ENCODE measurements at places on chromosomes 4 and X.
A peak's percentile ranks its signal among the peaks of the same experiment; 100 is the strongest.

DNA sequence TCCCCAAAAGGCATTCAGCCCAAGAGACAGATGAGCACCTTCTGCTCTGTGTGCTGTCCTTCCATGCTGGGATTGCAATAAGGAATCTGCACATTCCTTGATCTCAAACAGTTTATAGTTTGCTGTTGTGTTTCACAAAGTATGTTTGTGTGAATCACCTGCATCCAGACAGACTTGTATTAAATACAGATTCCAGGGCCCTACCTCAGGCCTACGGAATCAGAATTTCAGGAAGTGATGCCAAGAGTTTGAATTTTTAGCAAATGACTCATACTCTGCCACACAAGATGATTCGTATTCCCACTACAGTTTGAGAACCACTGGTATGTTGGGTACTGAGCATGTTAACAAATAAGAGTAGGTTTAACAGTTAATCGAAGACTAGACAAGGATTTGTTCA lies 7.0 kb downstream of the VAMP7 start:
- DNase-seq = peak; percentile 28

DNA sequence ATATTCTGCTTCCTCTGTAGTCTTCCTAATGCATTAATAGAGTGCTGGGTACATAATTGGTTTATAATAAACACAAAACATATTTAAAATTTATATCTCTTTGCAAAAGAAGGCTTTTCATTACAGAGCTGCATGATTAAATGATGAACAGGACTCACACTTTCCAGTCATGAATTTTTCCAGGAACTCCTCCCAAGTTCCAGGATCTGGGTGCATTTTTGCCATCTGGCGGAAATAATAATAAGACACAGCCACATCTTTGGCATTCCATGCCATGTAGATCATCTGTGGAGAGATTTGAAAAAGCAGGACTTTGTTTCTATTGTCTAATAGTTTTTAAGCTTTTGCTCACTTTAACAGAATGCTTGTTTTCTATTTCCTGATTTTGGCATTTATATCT lies 40.2 kb upstream of the SULT1B1 start:
- DNase-seq = no peak

DNA sequence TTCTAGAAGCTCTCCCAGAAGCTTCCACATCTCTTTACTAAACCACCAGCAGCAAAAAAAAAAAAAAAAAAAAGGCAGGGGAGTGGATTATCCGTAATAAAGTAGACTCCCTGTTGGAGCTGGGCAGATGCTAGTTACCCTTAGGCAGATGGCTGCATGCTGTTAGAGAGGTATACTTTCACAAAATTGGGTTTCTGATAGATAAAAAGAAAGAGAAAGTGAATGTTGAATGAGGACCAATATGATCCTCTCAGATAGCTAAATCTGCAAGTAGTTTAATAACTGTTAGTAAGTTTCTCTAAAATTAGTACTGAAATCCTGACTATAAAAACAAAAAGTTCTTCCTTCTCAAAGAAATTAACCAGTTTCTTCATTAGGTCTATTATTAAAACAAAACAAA lies 195.4 kb downstream of the ANAPC10 start:
- DNase-seq = no peak

DNA sequence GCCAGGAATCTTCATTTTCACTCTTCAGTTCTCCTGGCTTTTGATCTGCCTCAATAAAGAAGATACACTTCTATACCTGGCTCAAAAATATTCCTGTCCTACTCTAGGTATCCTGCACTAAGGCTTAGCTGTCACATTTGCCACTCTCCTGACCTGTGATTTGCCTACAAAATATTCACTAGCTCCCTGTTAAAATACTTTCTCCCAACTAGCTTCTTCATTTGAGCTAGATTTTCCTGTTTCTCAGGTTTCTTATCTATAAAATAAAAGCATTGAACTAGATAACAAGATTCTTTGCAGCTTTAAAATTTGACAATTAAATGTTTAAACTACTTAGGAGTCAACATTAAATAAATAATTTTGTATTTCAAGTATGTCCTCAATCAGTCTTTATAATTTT lies 53.2 kb downstream of the CHIC2 start:
- no peak for DNase-seq

DNA sequence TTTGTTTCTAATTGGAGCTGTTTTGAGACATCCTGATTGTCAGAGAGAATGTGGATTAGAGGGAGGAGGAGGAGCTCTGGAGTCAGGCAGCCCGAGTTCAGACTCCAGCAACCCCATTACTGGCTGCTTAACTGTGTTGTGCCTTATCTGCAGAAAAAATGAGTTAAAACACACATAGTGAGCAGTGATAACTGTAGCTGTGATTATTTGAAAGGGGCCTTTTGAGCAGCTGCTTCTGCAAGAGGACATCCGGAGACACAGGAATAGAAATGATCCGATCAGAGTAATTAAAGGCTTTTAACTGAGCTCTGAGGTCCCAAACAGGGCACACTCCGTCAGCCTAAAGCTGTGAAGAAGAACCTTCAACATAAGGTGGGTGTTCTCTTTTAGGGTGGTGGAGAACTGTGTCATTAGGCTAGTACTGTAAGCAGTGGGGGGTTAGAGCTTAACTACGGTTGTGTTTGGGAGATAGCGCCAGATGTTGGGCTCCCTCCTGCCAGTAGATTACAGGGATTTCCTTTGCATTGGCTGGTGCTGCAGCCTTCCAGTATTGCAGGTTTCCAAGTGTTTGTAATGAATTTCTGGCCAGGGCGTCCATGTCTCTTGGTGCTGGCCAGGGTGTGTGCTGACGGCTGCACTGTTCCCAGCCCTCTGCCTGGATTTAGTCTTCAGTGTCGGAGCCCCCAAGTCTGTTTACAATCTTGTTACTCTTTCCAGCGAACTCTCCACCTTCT lies 24.3 kb downstream of the ADD1 start:
- DNase-seq = peak; percentile 48

- no peak for DNase-seq
These were observed 390.6 kb downstream of the GPM6A start for GRCh38 chr4:175421506-175421905.

DNA sequence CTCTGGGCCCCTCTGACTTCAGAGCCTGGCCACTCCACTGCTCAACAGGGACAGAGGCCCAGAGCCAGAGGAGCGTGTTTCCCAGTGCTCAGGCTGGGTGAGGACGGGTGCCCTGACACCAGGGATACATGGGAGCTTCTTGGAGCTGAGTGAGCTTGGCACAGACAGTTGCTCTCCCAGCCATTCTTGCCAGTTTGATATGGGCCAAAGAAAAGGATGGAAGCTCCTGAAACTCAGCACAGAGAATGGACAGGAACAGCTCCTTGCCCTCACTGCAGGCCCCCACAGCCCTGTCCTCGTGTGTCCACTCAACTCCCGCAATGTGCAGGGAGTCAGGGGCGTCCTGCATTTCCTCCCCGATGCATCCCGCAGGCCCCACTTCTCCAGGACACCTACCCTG lies 38.8 kb downstream of the NSG1 start:
- no peak for DNase-seq

DNA sequence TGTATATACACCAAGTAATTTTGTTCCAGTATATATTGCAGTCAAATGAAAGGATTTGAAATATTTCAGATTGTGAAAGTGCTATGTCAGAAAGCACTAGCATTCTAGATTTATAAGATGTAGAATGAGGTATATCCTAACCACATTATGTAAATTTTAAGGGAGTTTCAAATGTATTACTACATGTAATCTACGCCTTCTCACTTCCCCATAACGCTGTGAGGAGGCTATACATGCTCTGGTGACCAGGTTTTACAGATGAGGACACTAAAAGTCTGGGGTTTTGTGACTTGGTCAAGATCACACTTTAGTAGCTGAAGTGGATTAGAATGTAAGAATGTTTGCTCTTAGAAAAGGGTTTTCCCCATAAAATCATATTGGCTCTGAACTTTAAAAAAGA lies 8.1 kb downstream of the ENPEP start:
- no peak for DNase-seq

DNA sequence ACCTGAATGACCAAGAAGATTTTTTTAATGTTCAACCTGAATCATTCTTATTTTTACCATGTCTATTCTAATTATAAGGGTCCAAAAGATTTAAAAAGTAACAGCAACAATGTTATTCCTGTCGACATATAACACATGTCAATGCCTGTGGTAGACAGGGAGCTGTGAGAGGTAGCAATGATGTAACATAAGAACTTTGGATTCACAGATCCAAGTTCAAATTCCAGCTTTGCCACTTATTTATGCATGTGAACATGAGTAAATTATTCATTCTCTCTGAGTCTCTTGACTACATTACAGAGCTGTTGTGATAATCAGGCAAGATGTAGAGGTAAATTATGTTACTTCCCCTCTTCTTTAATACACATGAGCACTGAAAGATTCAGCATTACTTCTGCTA lies 54.5 kb downstream of the KLHL8 start:
- no peak for DNase-seq

- peak; percentile 79 for DNase-seq
These were observed 37.2 kb upstream of the SH3D19 start for GRCh38 chr4:151362404-151363164.

DNA sequence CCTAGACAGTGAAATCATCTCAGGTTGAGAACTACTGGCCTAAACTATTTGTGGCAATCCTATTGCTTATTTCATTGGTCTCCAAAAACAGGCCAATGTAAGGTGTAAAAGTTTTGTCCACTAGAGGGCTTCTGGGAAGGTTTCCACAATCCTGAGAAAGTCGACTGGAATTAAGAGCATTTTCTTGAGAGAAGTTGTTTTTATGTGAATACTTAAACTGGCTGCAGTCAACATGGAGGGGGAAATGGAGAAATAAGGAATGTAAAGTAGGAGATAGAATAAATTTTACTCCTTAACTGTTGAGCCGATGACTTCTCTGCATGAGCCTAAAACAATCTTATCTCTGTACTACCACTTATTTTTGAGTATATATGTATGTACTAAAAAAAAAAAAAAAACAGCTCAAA lies 11.0 kb upstream of the EIF4E start:
- DNase-seq = no peak

GRCh38 chrX:153983321-153983801 lies 10.8 kb downstream of the TMEM187 start:
- no peak for DNase-seq

DNA sequence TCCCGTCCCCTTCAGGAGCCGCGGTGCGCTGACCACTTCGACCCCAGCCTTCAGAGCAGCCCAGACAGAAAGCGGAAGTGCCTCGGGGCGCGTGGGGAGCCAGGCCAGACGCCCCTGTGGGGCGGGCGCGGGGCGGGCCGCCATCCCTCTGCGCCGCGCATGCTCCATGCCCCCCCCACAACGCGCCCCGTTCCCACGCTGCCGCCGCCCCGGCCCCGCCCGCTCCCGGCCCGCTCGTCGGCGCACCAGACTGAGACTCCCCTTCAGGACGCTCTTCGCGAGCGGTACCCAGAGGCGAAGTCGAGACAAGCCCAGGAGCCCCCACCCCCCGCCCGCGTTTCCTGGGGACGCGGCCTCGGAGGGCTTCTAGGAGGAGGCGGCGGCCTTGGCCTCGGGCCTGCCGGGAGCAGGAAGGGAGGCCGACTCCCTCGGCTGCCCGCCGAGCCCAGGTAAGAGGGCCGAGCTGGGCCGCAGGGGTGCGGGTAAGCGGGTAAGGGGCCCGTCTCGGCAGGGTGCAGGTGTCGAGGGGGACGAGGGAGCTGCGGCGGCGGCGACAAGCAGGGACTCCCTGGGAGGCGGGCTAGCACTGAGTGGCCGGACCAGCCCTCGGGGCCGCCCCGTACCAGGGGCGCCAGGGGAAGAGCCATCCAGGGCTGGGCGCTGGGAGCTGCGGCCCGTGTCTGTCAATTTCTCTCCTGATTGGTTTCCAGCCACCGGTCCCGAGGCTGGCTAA lies at the start of gene ZFP92:
Gene ZFP92, plus strand, starts transcription at position 218 of the 733 bp plus-strand sequence. CDS start 6,851 bp downstream, outside the sequence.
- peak; percentile 33 for DNase-seq

- no peak for DNase-seq
These were observed 19.2 kb downstream of the RASGEF1B start for GRCh38 chr4:81452452-81453006.

GRCh38 chr4:18155067-18156041 lies 133.8 kb upstream of the LCORL start:
- no peak for DNase-seq

- DNase-seq = no peak
These were observed 33.1 kb downstream of the GAB3 start for GRCh38 chrX:154717824-154718223.

DNA sequence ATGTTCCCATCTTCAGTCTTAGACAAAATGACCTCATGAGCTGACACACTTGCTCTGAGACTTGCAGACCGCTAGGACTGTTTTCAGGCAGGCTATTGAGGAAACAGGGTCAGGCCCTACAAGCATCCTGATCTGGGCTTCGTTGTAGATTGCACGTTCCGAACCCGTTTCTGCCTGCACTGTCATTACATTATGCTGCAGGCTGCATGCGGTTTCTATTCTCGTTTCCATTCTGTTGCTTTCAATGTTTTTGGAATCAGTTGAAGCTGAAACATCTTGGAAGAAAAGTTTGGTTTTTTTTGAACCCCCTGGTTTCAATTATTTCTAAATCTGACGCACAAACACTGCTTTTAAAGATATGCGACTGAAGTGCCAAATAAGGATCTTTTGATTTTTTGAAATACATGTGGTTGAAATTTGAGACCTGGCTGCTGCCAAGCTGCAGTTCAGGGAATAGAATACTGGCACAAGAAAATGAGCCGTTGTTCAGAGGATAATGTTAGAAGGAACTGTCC lies 716.1 kb upstream of the INTU start:
- DNase-seq = no peak

- DNase-seq = no peak
These were observed 17.5 kb upstream of the MAGEA10 start for GRCh38 chrX:152155766-152156310.

DNA sequence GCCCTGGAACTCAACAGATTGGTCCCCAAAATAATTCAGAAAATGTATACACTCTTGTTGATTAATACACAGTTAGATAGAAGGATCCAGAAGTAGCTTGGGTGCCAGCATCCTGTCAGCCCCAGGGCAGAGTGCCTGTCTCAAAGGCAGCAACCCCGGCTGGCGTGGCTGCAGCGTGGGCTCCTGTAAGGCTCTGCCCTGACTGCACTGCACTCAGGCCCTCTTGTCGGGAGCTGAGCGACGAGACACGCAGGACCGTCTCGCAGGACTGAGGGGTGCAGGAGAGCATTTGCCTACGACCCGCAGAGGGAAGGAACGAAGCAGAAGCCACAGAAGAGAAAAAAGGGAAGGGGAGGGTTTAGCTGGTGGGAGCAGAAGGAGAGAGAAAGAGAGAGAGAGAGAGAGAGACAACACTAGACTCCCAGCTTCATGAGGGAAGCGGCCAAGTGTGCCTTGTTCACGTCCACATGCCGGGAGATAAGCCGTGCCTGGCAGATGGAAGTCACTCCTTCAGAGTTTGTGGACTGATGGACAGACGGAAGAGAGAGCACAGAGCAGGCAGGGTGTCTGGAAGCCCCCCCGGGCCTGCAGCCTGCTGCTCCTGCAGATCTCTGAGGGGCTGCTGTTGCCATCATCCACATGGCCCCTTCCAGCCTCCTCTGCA lies 38.7 kb upstream of the HELT start:
- no peak for DNase-seq

GRCh38 chr4:94304365-94304971 lies 38.2 kb downstream of the HPGDS start:
- DNase-seq = no peak

- no peak for DNase-seq
These were observed 14.6 kb downstream of the DGKQ start for GRCh38 chr4:958696-959337.

- no peak for DNase-seq
These were observed 107.0 kb downstream of the CT47B1 start for GRCh38 chrX:120768681-120769080.

Measured in hematopoietic multipotent progenitor cell (in vitro differentiated cells).